Activated T-helper 1 cell treated with anti-CD3 and anti-CD28 coated beads, Interleukin-2, amount 50 U/mL, for 16 hours (primary cell): ENCODE measurements at places on chromosomes 13 and 19.

- DNase-seq, result no peak
These were observed 7.6 kb upstream of the HMG20B start for GRCh38 chr19:3565139-3565538.

- no peak for DNase-seq
These were observed 46.0 kb downstream of the MICU2 start for GRCh38 chr13:21557995-21558394.

DNA sequence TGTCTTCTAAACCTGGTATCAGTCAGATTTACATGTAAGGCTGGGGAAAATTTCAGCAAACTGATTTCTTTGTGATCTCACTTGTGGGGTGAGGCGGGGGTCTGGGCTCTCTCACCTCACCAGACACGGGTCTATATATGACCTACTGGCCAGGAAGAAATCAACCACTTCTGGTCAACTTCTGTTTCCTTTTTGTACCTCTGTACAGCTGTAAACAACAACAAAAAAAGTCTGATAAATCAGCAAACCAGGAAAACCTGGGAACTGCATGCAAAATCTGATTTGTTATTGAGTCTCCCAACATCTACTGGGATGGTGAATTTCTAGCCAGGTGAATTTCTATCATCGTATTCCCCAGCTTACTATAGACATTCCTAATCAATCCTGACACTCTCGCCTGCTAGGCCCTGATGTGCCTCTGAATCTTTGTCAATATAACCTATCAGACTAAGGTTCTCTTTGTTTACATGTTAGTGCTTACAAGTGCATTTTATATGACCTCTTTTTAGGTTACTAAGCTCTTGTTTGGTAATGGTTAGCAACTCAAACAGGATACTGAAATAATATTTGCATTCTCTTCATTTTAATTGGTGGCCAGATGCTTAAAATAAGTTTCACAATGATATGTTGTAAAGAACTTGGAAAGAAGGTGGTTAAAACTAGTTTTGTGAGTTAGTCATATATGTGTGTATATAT, 77.7 kb downstream of the LRRC63 start:
- DNase-seq, result no peak

- DNase-seq, result no peak
These were observed 1.5 kb upstream of the PCDH20 start for GRCh38 chr13:61417086-61417570.

DNA sequence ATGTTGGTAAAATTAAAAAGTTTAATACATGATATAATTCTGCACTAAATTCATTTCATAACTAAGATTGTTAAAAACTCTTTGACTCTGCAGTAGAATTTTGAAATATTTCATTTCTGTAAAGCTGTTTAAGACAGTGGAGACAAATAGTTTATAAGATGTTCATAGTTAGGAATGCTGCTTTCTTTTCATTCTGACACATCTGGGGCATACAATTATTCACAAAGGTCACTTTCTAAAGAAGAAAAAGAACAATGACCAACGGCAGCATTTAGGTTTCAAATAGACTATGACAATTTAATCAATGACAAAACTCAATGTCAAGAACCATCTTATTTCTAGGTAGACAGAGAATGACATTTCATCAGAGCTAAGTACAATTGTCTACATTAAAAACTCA, 1422.1 kb downstream of the PCDH9 start:
- no peak for DNase-seq

- DNase-seq, result no peak
These were observed 343.1 kb downstream of the TEX29 start for GRCh38 chr13:111663505-111663904.

- DNase-seq, result no peak
These were observed 1042.9 kb downstream of the UQCRFS1 start for GRCh38 chr19:28170066-28170465.

- no peak for DNase-seq
These were observed 42.3 kb downstream of the LRCH1 start for GRCh38 chr13:46595136-46595884.

GRCh38 chr13:103839460-103839859, 773.2 kb upstream of the SLC10A2 start:
- DNase-seq, result no peak

DNA sequence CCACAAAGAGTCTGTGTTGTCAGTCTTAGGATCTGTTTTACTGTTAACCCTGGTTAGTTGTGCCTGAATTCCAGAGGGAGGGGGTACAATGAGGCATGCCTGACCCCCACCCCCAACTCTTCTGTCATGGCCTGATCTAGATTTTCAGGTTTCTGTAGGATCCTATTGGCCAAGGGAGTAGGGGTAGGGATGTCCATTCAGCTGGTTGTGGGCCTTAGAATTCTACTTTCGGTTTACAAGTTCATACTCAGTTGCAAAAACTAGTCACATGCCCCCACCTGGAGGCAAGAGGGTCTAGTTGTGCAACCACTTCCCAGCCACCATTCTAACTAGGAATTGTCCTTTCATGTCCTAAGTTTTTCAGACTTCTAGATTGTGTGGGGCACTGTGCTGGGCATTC, 94.3 kb upstream of the MBNL2 start:
- DNase-seq, result no peak

GRCh38 chr19:31349160-31349881, at the start of gene TSHZ3:
TSS of gene TSHZ3 (minus strand) at chr19:31349436. CDS start at chr19:31349219, 217 bp downstream.
- DNase-seq, result peak; percentile 22

DNA sequence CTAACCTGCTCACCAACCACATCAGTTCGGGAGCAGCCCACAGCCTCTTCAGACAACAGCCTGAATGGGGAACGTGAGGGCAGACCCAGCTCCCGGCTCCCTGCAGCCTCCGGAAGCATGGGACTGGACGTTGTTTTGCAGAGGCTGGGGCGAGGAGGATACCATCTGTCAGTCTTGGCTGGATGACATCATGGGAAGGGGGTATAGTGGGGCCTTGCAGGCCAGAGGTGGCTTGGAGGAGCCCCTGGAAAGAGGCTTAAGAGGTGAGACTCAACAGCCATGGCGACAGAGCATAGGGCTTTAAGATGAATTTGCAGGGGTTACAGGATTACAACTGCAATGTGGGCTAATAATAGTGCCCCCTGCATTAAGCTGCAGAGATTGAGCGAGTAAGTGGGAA, 1.5 kb downstream of the FXYD3 start:
- DNase-seq, result no peak

DNA sequence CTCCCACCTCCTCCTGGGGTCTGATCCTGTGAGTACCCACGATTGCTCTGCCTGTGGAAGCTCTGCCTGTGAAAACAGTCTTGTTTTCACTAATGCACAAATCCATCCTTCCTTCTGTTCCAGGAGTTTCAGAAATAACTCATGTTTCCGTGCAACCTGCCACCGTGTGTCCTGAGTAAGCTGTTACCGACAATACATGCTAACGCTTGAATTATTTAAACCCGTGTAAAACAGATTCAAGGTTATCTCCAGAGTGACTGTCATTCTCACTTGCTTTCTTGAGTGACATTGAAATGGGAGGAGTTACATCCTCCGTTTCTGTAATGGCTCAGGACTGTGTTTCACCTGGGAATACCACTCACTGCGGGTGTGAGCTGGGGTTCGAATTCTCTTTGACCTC, 24.9 kb downstream of the GPR12 start:
- no peak for DNase-seq

DNA sequence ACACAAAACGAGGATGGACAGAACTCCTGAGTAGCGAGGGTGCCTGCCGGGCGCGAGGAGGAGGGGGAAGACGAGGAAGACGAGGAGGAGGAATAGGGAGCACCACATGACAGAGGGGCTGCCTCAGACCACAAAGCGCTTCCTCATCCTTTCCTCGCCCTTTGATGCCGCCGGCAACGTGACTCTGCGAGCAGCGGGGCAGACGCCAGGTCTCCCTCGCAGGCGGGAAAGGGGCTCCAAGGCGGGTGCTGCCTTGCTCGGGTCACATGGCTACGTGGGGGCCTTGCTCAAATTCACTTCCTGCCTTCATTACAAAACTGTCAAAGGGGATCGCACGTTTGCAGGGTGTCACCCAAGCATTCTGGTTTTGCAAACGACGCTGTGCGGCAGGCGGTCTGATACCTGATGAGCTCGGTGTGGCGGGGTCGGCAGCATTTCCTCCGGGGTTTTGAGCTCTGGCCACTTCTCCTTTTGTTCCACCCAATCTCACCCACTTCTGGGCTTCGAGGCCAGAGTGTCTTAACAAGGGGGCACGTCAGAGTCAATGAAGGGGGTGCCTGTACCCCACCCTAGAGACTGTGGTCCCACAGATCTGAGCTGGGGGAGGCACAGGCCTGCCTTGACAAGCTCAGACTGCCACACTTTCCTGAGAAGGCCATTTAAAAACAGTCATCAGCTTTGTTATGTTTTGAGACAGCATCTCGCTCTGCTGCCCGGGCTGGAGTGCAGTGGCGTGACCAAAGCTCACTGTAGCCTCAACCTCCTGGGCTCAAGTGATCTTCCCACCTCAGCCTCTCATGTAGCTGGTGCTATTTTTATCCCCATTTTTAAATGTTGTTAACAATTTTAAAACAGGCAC, 14.9 kb downstream of the MAP2K2 start:
- peak; percentile 43 for DNase-seq

- DNase-seq, result no peak
These were observed 9.3 kb downstream of the ZNF611 start for GRCh38 chr19:52725528-52725961.

DNA sequence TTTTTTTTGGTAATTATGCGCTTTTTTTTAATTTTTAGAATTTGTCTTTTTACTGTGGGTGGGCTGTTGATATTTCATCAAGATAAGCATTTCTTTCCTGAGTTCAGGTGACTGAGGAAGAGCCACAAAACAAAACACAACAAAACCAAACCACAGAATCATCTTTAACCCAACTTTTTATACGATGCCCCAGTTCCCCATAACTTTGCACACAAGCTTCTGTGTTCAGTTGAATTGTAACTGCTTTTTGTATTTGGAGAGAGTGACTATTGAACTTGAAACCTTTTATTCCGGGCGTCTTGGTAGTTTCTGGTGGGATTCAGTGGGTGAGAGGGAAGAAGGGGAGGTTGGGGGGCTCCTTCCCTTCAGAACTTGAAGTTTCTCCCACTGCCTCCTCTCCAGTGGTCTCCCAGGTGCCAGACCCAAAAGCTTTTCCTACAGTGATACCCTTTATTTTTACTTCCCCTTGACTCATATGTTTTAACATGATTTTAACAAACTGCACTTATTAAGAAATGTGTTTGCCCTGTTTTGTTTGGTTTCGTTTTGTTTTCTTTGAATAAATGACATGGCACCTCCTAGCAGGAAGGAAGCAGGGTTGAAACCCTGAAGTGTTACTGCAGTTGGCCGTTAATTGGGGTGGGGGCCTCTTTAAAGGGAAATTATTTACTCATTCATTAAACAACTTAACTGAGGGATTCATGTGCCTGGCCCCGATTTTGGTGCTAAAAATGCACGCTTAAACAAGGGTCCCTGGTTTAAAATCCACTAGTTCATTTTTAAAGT, 2.7 kb upstream of the CCDC97 start:
- DNase-seq, result no peak

GRCh38 chr19:35015954-35016351, 14.3 kb upstream of the SCN1B start:
- no peak for DNase-seq

DNA sequence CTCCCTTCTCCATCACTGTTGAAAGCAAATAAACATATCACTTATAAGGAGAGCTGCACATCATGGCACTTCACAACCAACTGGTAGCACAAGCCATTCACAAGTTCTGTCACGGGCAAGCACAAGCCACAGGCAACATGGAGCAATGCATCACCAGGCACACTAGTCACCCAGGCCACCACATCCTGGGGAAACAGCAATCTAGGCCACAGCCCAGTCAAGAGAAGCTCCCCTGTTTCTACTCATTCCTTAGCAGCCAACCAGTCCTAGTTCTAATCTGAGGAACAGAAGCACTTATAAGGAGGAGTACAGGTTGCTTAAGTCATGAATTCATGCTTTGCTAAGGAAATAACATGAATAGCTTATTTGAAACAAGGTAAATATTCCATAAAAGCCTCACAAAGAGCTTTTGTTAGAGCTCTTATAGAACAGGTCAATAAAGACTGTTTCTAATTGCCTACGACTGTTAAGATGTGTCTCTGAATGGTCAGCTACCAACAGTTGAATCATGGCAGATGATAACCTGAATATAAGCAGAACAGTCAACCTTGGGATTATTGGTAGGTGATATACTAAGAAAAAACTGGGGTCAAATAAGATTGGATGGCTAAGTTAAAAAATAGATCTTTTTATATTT, 169.0 kb downstream of the TBC1D4 start:
- no peak for DNase-seq

DNA sequence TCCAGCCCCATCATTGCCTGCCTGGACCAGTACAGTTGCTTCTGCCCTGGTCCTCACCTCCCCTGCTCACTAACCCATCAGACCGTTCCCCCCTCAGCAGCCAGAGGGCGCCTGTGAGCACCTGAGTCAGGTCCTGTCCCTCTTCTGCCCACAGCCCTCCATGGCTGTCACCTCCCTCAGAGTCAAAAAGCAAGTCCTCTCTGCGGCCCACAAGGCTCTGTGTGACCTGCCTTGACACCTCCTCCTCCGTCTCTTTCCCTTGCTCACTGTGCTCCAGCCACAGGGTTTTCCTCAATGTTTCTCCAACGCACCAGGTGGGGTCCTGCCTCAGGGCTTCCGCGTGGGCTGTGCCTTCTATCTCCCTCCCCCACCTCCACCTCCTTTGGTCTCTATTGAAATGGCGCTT, 29.4 kb upstream of the PTPRS start:
- no peak for DNase-seq

- no peak for DNase-seq
These were observed 327.0 kb upstream of the SLITRK5 start for GRCh38 chr13:87344176-87344575.
